Dermis blood vessel endothelial cell (primary cell): ENCODE measurements at places on chromosomes 6 and 20. TPM values are rescaled to one million over a fixed set of nuclear protein-coding genes. Genes with fewer than 3 reads are reported as not detected.

Gene TTK
- total RNA-seq = 8.5 and 37.9 TPM in 2 replicates

Gene FAM209A
- total RNA-seq = not detected in 2 replicates

Gene IPCEF1
- 2.2 and 2.3 TPM in 2 replicates for total RNA-seq

Gene MUCL3
- not detected in 2 replicates for total RNA-seq

Gene RARS2
- 31.7 and 38.3 TPM in 2 replicates for total RNA-seq

Gene HTR1E
- not detected in 2 replicates for total RNA-seq

Gene HLA-DQB1
- not detected in 2 replicates for total RNA-seq

Gene FAM209B
- total RNA-seq = 0.33 TPM in 1 of 2 replicates, not detected in the other

Gene NANP
- 6.8 and 9.2 TPM in 2 replicates for total RNA-seq

Gene PRICKLE4
- total RNA-seq = 6.9 and 10.4 TPM in 2 replicates

Gene AVP
- total RNA-seq = not detected in 2 replicates

Gene DCDC2
- 1.0 and 1.5 TPM in 2 replicates for total RNA-seq

Gene GPLD1
- total RNA-seq = 0.05 and 0.17 TPM in 2 replicates

Gene HUS1B
- total RNA-seq = 0.98 and 1.5 TPM in 2 replicates

DNA sequence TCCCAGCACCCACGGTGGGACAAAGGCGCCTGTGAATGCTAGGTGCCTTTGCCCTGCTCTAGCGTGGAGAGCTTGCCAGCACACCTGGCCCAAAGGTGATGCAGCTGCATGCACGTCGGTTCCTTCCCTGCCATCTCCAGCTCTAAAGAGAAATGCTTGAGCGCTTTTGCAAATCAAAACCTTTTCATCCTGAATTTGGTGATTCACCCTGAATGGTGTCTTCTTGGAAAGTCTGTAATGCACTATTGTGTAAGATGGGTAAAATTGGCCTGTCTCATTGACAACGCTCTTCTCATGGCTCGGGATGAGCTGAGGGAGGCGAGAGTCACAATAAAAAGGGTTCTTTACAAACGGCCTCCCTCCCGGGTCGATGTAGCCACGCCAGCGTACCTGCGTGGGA lies 103.1 kb upstream of the ID4 start:
- DNase-seq = no peak

GRCh38 chr6:109048176-109048575 lies 46.5 kb downstream of the SESN1 start:
- no peak for DNase-seq

GRCh38 chr6:11318835-11319813 lies 86.7 kb upstream of the NEDD9 start:
- DNase-seq = no peak

- no peak for DNase-seq
Measured at GRCh38 chr6:39225543-39225942, 3.7 kb downstream of the KCNK5 start.

DNA sequence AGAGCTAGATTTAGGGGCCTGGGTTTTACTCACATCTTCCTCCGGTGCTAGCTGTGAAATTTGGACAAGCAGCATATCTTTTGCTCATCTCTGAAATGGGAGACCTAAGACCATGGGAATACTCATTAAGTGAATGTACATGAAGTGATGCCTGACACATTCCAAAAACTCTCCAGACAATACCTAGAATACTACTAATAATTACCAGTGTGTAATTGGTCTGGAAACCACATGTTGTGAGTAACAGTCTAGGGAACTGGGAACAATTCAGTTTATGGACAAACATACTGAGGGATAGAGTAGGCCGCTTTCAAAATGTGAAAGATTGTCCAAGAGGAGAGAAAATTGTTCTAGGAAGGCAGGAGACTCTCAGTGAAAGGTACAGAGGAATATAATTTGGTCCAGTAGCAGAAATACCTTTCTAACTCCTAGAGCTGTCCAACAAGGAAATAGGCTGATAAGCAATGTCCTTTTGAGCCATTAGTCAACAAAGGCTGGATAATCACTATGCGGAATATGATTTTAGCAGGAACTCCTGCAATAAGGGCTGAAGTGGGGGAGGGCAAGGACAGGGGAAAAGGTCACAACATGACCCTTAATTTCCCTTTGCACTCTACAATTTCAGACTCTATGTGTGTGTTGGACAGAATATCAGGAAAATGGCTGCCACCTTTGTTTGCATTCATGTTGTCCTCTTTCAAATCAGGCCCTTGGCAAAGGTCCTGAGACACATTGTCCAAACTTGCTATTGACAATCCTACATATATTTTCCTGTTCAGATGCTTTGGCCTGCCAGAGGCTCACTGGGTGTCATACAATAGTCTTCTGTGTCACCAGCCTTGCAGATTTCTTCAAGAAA lies 315.4 kb downstream of the PLCB1 start:
- DNase-seq = peak; percentile 15

- no peak for DNase-seq
Measured at GRCh38 chr20:44711237-44711636, 3.9 kb upstream of the CCN5 start.

GRCh38 chr20:24018796-24019195 lies 30.2 kb upstream of the GGTLC1 start:
- DNase-seq = no peak

- DNase-seq = no peak
Measured at GRCh38 chr6:123803504-123804013, at the start of gene NKAIN2. Gene NKAIN2, plus strand, starts transcription at chr6:123803865.

DNA sequence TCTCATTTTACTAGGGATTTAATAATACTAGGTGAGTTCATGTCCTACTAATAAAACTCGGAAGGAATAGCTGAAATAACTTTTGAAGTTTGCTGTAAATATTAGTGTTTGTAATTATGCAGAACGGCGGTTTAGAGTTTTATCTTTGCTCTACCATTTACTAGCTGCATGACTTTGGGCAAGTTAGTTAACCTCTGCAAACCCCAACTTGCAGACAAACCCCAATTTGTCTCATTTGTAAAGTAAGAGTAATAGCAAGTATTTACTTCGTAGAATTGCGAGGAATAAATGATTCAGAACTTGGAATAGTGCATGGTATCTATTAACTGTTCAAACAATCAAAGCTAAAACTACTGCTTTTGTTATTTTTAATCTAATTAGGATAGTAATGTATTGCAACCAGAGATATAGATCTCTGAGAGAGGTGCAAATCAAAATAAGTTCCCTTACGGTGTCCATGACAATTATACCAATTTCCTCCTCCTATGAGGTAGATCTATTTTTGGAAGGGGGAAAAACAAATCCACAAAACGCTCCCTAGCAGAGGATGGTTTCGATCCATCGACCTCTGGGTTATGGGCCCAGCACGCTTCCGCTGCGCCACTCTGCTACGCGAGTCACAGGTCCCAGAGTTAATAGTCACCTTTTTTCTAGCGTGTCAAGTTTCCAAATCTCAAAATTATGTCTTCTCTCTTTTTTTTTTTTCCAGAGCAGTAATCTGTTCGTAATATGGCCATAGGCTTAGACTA lies 35.1 kb upstream of the BTN3A2 start:
- DNase-seq = peak; percentile 60

GRCh38 chr6:33017018-33017417 lies 7.6 kb upstream of the HLA-DOA start:
- DNase-seq = no peak

GRCh38 chr6:111070105-111071005 lies 16.9 kb upstream of the SLC16A10 start:
- no peak for DNase-seq

GRCh38 chr20:49353348-49353747 lies 75.5 kb upstream of the ZNFX1 start:
- DNase-seq = no peak

DNA sequence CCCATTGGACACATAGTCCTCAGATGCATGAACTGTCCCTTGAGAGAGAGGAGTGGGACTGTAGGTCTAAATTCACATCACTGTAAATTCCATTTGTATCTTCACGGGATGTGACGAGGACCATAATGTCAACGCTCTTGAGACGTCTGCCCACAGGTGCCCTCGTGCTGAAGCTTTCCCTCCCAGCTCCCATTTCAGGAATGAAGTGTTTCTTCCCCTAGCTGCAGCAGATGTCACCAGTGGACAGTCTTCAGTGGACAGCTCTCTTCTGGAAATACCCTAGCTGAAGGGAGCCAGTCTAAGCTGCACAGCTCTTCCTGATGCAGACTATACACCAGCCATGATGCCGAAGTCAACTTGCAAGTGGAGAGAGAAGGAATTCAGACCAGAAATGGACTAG lies 217.4 kb upstream of the ECI2 start:
- DNase-seq = peak; percentile 25

GRCh38 chr20:44186674-44187053 lies 324 bp downstream of the JPH2 start:
- DNase-seq = no peak

- DNase-seq = peak; percentile 46
Measured at GRCh38 chr6:22445946-22446345, 123.4 kb upstream of the HDGFL1 start.

DNA sequence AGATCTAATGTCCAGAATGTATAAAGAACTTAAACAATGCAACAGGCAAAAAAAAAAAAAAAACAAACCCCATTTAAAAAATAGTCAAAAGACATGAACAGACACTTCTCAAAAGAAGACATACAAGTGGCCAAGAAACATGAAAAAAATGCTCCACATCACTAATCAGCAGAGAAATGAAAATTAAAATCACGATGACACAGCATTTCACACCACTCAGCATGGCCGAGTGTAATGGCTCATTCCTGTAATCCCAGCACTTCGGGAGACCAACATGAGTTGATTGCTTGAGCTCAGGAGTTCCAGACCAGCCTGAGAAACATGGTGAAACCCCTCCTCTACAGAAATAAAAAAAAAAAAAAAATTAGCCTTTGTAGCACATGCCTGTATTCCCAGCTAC lies 701.4 kb upstream of the NRSN1 start:
- no peak for DNase-seq

DNA sequence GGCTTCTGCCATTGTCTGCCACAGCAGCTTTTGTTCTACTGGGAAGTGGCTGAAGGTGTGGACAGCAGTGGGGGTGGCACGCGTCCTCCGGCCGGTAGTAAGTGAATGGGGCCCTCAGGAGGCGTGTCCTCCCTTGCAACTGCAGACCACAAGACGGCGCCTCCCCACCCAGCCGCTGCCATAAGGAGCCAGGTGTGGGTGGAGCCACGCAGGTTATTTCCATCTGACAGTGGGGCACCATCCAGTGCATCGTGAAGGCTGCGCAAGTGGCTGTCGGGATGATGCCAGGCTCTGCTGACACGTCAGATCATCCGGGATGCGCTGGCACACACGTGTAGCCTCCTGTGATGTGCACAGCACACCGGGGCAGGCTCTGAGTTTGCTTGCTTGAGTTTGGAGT lies 379.7 kb downstream of the CDH4 start:
- no peak for DNase-seq

DNA sequence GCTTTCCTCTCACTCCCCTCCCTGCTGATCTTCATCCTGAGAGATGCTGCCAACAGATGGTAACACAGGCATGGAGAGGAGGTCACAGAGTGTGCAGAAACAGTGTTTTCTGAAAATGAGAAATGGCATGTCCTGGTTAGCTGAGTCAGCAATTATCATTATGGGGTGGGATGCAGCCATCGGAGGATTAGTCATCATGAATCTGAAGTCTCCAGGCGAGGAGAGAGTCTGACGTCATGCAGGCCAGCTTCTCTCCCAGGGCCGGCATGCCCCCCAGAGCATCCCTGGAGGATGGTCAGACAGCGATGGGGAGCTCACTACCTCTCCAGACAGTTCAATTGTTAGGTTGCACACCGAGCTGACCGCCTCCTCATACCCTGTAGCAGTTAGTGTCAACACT lies 4.7 kb upstream of the GTSF1L start:
- no peak for DNase-seq

DNA sequence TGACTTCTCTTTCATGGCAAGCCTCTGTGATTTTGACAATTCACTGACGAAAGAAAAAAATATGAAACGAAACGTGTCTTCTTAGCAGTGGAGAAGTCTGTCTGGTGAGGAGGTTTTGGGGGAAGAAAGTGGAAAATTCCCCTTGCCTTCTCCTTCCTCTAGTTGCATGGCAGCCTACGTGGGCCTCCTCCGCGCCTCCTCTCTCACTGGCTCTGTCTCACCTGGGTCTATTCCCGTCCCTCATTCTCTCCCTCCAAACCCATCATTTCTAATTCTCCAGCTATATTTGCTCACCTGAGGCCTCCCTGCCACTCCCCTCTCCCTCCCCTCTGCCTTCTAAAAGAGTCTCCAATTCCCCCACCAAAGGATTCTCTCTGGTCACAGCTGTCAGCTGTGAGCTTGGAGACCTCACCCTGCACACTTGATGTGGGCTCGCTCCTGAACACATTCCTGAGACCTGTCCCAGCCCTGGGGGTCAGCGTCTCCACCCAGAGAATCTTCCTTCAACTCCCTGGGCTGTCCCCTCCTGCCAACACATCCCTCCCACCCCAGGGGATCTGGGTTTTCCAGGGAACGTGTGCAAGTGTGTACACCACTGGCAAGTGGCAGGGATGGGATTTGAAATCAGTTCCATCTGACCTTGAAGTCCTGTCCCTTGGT lies 159.6 kb upstream of the PMEPA1 start:
- no peak for DNase-seq

DNA sequence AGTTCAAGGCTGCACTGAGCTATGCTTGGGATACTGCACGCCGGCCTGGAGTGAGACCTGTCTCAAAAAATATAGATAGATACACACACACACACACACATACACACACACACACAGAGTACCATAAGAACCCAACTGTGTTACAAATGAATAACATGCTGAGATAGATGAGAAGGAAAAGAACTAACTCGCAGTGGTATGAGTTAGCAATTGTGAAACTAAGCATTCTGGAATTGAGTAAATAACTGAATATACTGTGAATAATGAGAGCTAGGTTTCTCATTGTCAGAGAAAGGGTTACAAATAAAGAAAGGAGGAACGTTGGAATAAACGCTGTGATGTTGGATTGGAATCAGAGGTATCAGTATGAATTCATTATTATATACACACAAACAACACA lies 14.6 kb upstream of the FAXC start:
- DNase-seq = no peak

GRCh38 chr6:118524686-118525085 lies 23.4 kb upstream of the PLN start:
- DNase-seq = no peak

DNA sequence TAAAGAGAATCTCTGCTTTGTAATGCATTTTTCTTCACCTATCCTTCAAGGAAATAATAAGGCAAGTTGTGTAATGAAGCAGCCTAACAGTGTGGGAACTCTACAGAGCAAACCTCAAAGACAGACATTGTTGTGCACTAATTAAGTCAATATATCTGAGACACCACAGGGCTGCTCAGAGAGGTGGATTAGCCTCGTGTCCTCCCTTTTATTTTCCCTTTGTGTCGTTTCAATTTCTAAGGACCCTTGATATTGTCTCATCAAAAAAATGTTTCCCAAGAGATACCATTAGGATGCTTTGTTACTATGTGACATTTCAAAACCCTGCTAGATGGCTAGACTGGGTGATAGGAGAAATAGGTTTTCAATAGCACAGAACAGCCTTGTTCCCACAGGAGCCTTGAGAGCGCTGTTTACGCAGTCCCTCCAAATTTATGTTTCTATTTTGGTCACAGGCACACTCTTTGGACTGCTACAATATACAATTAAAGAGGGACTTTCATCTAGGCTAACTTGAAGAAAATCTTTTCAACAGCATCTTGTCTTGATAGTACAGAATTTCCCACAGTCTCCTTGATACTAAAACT lies 23.1 kb downstream of the UBE3D start:
- no peak for DNase-seq
